GM20000 (cell line): ENCODE measurements at places on chromosomes 1 and 21.

GRCh38 chr21:42733037-42733627 is 79.7 kb downstream of the PDE9A start:
- no peak for DNase-seq

- DNase-seq = no peak
Measured at GRCh38 chr1:243320224-243320623, 64.4 kb downstream of the SDCCAG8 start.

DNA sequence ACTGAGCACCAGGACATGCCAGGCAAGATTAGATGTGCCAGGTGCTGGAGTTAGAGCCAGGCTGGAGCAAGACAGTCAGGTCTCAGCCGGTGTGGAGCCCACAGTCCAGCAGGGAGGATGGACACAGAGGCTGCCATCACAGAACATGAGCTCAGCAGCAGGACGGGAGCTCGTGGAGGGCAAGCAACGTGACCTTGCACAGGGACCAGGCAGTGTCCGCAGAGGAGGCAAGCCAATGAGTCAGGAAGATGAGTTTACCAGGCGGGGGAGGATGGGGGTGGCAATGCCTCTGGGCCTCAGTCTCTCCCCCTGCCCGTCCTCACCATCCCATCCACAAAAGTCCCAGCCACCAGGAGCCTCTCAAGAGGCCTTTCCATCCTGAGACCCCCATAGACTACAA is 20.7 kb upstream of the ZC3H12A start:
- no peak for DNase-seq

GRCh38 chr1:51305371-51305823 is 25.0 kb downstream of the TTC39A start:
- DNase-seq = no peak

DNA sequence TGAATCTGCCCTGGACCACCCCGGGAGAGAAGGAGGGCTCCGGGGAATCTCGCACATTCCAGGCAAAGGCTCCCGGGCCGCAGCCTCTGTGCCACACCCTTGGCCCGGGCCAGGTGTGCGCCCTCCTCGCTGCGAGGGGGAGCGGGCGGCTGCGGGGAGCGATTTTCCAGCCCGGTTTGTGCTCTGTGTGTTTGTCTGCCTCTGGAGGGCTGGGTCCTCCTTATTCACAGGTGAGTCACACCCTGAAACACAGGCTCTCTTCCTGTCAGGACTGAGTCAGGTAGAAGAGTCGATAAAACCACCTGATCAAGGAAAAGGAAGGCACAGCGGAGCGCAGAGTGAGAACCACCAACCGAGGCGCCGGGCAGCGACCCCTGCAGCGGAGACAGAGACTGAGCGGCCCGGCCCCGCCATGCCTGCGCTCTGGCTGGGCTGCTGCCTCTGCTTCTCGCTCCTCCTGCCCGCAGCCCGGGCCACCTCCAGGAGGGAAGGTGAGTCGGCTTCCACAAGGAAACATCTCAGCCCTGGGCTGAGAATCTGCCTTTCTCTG is at the start of gene LAMC2:
TSS of gene LAMC2 (plus strand) at position 324 of the 550 bp plus-strand sequence. CDS start at position 413, 89 bp downstream.
- no peak for DNase-seq

- DNase-seq = no peak
Measured at GRCh38 chr1:67987046-67987799, 63.2 kb downstream of the DIRAS3 start.

GRCh38 chr1:172875892-172876291 is 174.8 kb downstream of the TNFSF18 start:
- DNase-seq = no peak

DNA sequence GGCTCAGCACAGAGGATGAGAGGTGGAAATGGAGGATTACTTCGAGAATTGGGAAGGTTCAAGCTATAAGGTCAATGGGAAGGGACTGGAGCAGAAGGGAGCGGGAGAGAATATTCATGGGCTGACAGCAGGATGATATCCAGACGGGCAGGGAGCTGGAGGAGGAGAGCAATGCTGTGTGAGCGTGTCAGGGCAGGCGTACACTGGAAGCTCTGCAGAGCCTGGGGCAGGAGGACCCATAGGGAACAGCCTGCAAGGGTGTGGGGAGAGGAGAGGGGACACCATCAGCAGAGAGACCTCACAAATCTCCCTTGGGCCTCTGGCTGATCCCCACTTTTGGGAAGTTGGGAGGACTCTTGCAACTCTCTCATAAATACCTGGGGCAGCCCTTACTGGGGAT is 13.7 kb downstream of the CSF1 start:
- DNase-seq = no peak

DNA sequence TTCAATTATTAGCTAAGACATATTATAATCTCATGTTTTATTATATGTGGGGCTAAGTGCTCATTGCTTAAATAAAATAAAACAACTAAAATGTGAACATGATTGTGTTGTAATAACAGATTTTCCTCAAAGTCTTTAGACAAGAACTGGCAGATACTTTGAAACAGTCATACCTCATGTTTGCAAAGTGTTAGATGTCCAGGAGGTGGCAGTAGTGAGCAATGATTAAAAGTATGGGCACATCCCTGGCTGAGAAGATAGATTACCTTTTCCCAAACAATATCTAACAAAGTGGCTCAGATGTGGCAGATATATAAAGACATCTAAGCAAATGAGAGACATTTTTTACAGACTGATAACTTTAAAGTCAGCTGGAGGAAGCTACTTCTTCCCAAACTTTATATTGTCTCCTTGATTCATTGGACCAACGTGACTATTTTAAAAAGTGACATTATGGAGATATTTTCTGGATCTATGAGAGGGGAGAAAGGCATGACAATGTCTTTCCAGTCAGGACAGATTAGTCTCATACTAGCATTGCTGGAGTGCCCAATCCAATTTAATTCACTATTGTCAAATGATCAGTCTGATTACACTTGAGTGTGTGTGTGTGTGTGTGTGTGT is 269.8 kb downstream of the S1PR1 start:
- peak; percentile 46 for DNase-seq

GRCh38 chr1:198687429-198687828 is 48.6 kb downstream of the PTPRC start:
- no peak for DNase-seq

GRCh38 chr21:25054689-25055088 is 552.6 kb downstream of the MRPL39 start:
- no peak for DNase-seq

GRCh38 chr1:109371341-109371739 is 26.4 kb downstream of the SORT1 start:
- DNase-seq = no peak

DNA sequence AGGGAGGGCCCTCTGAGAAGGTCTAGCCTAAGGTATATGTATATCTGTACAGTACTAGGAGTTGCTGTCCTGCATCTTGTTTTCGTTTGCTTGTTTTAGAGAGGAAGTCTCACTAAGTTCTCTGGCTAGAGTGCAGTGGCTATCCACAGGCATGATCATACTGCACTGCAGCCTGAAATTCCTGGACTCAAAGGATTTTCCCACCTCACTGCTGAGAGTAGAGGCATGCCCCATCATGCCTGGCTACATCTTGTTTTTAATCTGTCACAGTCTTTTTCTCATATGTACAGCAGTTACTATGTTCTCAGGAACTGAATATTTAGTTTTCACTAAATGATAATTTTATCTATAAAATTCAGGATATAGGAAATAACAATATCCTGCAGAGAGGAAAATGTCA is 15.3 kb upstream of the PYHIN1 start:
- no peak for DNase-seq

GRCh38 chr1:39683591-39684312 is 7.5 kb downstream of the HPCAL4 start:
- DNase-seq = no peak

DNA sequence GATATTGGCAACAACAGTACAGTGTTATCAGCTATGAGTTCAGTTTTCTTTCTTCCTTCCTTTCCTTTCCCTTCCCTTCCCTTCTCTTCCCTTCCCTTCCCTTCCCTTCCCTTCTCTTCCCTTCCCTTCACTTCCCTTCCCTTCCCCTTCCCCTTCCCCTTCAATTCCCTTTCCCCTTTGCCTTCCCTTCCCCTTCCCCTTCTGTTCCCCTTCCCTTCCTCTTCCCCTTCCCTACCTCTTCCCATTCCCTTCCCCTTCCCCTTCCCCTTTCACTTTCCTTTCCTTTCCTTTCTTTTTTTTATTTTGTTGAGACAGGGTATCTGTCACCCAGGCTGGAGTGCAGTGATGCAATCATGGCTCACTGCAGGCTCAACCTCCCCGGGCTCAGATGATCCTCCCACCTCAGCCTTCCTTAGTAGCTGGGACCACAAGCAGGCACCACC is 72.3 kb upstream of the CAPZB start:
- no peak for DNase-seq

GRCh38 chr1:74334147-74334546 is 99.0 kb downstream of the TNNI3K start:
- DNase-seq = no peak

- DNase-seq = no peak
Measured at GRCh38 chr1:52970149-52970548, 43.1 kb downstream of the SCP2 start.

- DNase-seq = no peak
Measured at GRCh38 chr1:244054247-244054923, 3.3 kb downstream of the ZBTB18 start.

DNA sequence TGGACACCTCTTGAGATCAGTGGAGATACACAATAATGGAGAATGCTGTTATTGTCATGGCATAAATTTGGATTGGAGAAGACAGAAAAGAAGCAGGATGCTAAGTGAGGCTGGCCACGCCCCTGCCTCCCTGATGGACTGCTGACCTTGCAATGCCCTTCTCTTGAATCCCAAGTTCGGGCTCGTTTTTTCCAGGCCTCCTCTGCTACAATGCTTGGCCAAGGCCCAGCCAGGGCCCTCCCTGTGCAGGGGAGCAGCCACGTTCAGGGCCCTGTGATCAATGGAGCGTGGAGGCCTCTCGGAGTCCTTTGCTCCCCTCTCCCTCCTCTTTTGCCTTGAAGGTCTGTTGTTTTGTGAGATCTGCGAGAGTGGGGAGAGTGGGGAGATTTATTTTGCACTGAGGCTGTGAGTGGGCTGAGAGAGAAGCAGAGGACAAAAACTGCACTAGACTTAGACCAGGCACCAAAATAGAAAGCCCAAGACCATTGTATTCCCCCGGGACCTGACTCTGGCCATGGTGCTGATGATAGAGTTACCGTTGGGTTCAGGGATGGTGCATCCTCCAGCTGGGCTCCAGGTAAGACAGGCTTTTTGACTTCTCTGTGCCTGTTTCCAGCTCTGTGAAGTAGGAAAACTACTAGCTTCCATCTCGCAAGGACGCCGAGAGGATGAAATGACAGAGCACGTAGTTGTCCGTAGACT is 268.6 kb downstream of the KAZN start:
- no peak for DNase-seq

GRCh38 chr1:69459244-69459643 is 108.5 kb upstream of the LRRC7 start:
- no peak for DNase-seq

GRCh38 chr1:178388418-178389145 is 108.2 kb downstream of the CLEC20A start:
- no peak for DNase-seq

- DNase-seq = no peak
Measured at GRCh38 chr1:87684194-87684593, 355.5 kb downstream of the LMO4 start.

- DNase-seq = no peak
Measured at GRCh38 chr1:200673952-200674823, 4.5 kb upstream of the DDX59 start.

DNA sequence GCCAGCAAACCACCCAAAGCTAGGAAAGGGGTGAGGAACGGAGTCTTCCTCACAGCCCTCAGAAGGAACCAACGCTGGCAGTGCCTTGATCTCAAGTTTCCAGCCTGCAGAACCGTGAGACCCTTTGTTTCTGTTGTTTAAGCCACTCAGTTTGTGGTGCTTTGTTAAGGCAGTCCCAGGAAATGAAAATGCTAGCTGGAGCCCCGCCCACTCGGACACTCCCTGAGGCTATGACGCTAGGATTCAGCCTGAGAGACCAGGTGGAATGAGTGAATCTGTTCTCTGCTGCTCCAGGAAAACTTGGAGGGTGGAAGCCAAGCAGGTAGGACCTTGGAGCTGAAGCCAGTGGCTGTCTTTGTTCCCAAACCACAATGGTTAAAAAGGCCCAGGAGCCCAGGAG is 196.5 kb upstream of the POU3F1 start:
- DNase-seq = no peak

DNA sequence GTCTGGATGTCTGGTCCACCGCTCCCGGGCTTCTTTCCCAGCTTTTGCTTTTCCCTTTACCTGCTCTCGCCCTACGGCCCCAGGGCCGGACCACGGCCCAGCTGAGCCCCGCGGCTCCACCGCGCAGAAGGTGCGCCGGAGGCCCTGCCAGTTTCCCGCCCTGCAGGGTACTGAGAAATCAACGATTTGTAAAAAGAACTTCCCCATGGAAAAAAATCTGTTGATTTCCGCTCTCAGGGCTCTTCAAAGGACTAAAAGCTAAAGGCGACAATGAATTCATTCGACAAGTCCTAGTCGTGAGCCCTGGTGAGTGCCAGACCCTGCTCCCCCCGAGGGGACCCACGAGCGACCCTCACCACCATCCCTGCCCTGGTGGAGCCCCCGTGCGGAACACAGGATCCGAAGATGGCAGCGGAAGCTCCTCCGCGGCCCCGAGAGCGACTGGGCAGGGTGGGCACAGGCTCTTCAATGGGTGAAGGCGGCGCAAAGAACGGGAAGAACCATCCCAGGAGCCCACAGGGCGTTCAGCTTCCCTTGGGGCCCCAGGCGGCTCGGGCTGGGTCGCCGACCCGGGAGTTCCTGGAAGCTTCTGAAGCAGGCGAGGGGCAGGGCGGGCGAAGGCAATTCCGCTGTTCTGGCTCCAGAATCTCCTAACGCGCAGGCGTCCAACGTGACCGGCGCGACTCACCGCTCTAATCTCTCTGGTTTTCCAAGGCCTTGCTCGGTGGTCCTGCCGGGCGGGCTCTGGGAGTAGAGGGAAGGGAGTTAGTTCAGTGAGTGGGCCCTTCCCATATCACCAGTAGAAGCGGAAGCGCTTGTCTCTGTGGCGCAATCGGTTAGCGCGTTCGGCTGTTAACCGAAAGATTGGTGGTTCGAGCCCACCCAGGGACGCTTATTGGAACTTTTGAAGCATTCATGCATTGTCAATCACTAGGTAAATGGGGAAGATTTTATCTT is 6.6 kb upstream of the RNU1-2 start:
- DNase-seq = no peak

- DNase-seq = peak; percentile 4
Measured at GRCh38 chr1:109818271-109818987, 54.7 kb upstream of the EPS8L3 start.

DNA sequence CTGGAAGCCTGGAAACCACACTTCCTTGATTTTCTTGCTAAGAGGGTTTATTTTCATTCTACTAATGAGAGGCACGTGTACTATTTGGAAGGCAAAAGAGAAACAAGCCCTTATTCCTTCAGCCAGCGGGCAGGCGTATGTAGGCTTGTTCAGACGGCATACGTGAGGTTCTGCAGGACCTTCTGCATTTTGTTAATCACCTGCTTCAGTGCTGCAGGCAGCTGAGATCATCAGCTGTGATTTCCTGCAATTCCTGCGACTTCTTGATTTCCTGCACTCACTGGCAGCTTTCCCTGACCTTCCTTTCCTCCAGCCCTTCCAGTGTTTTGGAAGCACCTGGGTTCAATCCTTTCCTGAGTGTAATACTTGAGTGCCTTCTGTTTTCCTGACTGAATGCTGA is 43.4 kb downstream of the TSNAX start:
- DNase-seq = no peak
